Naive thymus-derived CD8-positive, alpha-beta T cell (primary cell): ENCODE measurements at places on chromosomes 16 and 17. TPM values are rescaled to one million over a fixed set of nuclear protein-coding genes. Genes with fewer than 3 reads are reported as not detected.

ODAD4 gene
- total RNA-seq = not detected

DNA sequence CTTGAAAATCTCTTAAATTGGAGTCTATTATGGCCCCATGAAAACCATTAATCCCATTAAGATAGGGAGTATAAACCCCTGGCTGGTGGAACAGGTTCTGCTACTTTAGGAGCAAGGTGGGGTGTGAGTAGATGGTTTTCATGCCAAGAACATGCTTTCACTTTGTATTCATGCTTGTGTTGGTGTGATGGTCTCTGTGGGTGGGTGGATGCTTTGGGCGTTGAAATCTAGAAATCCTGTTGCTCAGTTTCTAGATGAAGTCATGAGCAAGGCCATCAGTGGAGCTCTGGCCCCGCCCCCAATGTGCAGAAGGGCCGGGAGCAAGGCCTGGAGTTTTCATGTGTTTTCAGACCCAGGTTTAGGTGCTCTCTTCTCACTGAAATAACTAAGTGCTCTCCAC is 20.1 kb downstream of the PLD6 start:
- no peak for DNase-seq

DNA sequence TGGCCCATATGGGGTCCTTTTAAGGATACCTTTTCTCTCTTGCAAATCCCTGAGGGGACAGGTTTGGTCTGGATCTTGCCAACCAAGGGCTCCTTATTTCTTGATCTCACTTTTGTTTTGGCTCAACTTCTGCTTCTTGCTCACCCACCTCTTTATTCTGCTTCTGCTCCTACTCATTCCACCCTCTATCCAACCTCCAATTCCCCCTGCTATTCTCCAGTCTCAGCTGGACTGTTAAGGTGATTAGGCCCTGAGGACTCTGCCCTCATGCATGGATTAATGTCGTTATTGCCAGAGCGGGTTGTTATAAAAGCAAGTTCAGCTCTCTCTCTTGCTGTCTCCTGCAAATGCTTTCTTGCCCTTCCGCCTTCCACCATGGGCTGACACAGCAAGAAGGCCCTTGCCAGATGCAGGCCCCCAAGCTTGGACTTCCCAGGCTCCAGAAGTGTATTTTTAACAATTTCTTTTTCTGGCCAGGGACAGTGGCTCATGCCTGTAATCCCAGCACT is 29.8 kb downstream of the LAT start:
- DNase-seq = no peak

PRSS27 gene
- total RNA-seq = 0.81 TPM

DHRS7C gene
- total RNA-seq = not detected

DNA sequence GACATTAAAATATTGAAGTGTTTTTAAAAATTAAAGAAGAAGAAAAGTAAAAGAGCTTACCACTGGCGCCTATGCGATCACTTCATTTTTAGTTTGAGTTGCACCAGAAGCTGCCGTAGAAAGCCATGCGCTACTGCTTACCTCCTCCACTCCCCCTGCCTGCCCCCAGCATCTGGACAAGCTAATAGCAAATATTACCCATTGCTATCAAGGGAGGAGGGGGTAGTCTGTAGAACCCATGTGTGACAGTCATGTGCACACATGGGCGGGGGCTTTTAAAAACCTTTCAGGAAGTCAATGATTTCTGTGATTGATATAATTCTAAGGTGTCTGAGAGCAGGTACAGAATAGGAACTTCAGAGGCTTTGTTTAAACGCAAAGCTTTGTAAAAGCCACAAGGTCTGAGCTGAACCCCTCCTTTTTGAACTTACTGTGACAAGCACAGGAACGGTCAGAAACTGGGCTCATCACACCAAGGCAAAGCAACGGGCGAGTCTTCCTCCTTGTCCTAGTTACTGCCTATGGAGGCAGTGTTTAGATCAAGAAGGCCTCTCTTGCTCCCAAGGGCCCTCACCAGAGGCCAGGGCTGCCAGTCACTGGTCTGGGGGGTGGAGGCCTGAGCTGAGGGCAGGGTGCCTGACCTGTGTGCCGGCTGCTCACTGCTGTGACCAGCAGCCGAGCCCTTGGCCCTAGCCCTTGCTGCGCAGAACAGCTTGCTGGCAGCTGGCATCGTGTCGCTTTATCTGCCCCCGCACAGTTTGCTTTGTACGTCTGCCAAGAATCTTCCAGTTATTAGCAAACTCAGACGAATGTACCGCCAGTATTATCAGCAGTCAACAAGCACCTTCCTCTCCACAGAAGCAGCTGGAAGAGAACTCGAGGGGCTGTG is 15.0 kb downstream of the GINS2 start:
- DNase-seq = no peak
